Left lobe of liver (tissue), 2 donors: ENCODE measurements at places on chromosomes 16 and 17. TPM values are rescaled to one million over a fixed set of nuclear protein-coding genes. Genes with fewer than 3 reads are reported as not detected.

Gene HSD17B1
- 1.3 TPM for total RNA-seq

DNA sequence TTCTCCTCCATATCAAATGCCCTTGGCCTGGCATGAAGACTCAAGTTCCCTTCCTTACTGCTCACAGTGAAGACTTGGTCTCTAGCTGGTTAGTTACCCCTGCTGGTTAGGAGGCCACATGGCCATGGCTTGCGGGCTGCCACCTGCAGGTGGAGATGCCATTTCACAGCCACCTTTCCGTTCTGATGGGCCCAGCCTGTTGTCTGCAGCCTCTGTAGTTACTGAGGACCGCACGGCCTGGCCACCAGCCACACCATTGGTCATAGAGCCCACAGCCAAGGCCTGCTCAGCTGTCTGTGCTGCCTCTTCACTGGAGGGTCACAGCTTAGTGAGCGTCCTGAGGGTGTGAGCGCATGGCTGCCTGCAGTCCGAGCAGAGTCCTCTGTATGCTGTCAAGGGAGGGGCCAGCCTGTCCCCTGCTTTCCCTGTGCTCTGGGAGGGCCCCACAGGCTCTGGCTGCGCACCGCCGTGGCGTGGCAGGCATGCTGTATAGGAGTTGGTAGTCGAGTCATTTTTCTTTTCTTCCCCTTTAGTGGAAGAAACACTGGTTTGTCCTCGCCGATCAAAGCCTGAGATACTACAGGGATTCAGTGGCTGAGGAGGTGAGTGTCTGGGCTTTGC is 59.2 kb downstream of the PLD6 start:
- DNase-seq: no peak

DNA sequence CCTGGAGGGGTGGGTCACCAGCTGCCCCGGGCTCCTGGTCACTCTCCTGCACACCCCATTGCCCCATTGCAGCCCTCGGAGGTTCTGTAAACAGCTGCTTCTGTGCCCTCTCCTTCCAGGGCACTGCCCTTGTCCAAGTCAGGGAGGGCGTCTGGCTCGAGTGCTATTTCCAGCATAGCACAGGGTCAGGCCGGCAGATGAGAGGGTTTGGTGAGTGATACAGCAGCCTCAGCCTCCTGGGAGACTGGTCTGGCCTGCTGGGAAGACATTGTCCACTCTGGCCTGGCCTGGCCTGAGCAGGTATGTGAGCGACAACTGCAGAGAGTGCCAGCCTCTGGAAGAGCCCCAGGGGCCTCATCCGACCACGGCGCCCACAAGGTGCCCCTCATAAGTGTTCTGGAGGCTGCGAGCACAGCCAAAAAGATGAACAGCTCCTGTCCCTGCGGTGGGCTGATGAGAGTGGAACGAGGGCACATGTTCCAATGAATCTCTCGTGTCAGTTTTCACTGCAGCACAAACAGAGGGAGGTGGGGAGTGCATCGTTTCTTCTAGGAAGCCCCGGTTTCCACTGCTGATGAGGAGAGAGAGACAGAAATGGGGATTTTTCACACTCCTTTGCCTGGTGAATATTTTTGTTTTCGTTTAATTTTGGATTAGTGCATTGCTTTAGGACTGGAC is 105.8 kb upstream of the SDK2 start:
- DNase-seq: no peak

DNA sequence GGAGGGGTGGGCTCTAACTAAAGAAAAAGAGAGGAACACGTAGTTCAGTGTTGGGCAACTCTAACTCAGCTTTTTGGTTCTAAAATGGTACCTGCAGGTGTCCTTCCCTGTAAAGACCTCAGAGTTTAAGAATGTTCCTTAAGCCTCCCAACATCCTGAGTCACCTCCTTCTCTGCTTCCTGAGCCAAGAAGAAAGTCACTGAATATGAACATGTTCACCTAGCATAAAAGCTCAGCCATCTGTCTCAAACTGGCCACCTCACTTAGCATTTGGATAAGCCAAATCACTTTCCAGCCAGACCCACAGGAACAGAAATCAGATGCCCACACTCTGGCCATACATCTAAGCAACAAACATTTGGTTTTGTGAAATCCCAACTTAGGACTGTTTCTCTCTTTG is 3.7 kb downstream of the TMEM98 start:
- no peak for DNase-seq

GRCh38 chr16:22886927-22887326 is 73.0 kb downstream of the HS3ST2 start:
- no peak for DNase-seq

- no peak for DNase-seq
Measured at GRCh38 chr17:61217878-61218437, 181.7 kb upstream of the TBX2 start.

DNA sequence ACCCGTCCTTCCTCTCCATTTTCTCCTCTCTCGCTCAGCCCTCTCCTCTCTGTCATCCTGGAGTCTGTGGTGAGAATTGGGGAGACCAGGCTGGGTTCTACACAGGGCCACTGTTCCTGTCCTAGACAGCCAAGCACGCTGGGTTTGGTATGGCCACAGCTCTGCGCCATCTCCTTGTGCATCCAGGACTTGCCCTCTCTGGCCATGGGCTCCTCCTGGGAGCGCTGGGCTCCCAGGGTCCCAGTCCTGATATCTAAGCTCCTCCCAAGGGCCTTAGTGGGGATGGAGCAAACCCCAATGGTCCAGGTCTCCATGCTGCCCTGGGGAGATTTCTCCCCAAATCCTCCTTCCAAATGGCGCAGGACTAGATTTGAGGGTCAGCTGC is 27.2 kb upstream of the ITGA3 start:
- DNase-seq: no peak

DNA sequence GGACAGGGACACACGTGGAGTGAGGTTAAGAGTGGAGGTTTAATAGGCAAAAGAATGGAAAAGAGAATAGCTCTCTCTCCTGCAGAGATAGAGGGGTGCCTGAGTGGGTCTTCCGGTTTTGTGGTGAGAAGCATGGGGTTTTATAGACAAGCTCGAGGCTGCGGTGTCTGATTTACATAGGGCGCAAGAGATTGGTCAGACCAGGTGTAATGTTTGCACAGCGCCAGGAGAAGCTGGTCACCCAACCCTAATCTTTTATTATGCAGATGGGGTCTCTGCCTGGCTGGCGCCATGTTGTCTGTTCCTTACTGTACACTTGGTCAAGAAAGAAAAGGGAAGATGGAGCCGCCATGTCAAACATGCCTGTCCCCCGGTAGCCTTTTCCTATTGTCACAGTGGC is 44.5 kb upstream of the MLYCD start:
- no peak for DNase-seq

- DNase-seq: no peak
Measured at GRCh38 chr17:691423-691822, 23.2 kb downstream of the VPS53 start.

DNA sequence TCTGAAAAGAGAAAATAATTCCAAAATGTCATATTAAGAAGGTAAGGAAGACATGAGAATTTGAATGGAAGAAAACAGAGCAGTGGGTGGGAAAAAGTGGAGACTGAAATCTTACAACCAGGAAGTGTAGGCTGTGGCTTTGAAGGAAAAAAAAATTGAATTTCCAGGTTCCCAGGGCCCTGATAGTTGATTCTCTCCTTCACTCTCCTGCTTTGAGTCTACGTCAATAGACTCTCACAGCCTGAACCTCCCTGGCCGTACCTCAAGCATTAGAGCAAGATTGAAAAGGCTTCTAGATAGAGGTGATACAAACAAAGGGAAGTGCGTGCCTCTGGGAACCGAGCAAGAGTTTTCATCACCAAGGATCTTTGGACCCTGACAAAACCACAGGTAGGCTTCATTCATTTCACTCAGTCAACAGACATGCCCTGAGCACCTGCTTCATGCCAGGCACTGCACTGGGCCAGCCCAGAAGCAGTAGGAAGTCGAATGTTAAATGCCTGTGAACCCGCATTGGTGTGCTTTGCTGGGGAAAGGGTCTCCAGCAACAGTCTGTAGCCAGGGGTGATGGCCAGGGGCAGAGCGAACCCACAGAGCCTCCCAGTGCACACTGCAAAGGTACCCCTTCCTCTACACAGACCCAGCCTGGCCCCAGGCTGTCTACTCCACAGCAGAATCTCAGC is 163.9 kb downstream of the SLC39A11 start:
- DNase-seq: peak; percentile 63

DNA sequence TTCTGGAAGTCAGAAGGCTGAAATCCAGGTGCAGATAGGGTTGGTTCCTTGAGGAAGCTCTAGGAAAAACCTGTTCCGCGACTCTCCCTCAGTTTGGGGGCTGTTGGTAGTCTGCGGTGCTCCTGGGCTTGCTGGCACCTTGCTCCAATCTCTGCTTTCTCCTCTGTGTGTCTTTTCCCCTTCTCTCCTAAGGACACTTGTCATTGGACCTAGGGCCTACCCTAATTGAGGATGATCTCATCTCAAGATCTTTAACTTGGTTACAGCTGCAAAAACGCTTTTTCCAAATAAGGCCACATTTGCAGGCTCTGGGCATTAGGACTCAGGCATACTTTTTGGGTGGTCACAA is 12.9 kb upstream of the CACNG4 start:
- DNase-seq: no peak

- no peak for DNase-seq
Measured at GRCh38 chr17:2084766-2085647, 30.1 kb downstream of the HIC1 start.

DNA sequence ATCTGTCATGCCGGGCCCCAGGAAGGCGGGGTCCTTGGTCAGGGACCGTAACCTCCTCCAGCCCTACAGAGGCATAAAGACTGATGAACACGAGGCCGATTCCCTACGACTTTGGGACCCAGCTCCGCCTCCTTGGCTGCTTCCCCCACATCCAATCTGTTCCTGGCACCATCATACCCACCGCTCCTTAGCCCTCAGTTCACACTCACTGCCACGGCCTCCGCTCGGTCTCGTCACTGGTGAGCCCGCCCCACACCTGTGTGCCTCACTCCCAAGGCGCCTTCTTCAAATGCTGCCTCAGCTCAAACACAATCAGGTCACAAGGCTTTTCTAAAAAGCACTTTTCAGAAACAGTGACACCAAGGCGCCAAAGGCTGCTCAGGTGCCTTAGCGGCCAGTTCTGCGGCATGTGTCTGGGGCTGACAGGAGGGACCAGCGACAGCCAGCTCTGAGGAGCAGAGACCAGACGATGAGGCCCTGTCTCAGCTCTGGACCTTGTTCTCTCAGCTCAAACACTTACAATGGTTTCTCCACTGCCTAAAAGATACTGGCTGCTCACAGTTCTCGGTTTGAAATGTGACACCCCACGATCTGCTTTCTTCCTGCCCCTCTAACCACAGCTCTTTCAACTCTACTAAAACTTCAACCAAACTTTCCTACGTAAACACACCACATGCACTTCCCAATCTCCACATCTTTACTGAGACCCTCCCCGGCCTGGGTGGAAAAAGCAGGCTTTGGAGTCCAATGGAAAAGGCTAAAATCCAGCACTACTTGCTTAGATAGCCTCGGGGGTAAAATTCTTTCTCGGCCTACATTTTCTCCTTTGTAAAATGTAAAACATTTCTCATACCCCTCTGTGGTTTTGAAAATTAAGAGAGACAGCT is 33.2 kb downstream of the CYB5D2 start:
- DNase-seq: no peak

DNA sequence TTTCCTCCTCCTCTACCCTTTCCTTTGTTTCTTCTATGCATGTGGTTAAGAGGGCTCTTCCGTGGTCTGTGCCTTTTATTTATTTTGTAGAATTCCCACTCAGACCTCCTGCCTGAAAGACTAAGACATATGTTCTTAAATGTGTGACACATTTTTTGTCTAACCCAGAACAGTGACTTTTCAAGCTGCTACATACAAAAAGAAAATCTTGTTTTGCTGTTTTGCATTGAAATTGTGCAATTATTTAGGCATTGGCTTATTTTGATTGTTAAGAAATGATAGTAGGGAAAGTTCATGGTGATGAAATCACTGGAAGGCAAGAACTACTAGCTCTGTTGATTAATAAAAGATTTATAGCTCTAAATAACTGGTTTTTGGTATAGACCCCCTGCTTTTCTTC is 76.8 kb downstream of the TUBD1 start:
- no peak for DNase-seq

DNA sequence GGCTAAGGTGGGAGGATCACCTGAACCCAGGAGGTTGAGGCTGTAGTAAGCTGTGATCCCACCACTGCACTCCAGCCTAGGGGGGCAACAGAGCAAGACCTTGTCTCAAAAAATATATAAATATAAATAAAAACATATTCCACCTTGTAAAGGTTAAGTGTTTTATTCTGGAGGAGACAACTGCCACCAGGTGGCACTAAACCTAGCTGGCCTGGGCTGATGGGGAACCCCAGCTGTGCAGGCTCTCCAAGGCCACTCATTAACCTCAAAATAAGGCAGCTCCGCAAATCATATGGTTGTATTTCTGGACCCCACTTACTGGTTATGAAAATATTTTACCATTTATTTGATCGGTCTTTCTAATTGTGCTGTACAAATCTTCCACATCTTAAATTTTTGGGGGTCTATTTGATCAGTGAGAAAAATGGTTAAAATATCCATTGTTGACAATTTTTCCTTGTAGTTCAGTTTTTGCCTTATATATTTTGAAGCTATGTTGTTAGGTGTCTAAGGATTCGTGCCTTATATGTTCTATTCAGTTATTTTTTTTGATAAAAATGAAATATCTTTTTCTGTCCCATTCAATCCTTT is 8.5 kb upstream of the ICAM2 start:
- no peak for DNase-seq

GRCh38 chr16:68417711-68418301 is 30.5 kb downstream of the SMPD3 start:
- peak; percentile 58 for DNase-seq

GRCh38 chr16:49513040-49513439 is 139.4 kb downstream of the C16orf78 start:
- no peak for DNase-seq

DNA sequence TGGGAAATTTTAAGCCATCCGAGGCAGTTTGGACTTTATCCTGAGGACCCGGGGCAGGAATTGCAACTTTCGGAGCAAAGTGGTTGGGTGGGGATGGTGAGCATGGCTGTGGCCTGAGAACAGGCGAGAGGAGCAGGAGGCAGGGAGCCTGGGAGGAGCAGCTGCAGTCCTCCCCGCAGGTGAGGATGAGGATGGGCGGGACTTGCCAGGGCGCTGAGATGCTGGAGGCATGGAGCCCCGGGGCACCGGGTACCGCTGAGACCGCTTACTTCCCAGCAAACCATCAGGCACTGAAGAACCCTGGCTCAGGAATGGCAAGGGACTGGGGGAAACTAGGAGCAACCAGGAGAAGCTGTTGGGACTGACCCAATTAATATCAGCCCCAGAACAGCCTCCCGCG is 210.8 kb downstream of the GSG1L start:
- no peak for DNase-seq

DNA sequence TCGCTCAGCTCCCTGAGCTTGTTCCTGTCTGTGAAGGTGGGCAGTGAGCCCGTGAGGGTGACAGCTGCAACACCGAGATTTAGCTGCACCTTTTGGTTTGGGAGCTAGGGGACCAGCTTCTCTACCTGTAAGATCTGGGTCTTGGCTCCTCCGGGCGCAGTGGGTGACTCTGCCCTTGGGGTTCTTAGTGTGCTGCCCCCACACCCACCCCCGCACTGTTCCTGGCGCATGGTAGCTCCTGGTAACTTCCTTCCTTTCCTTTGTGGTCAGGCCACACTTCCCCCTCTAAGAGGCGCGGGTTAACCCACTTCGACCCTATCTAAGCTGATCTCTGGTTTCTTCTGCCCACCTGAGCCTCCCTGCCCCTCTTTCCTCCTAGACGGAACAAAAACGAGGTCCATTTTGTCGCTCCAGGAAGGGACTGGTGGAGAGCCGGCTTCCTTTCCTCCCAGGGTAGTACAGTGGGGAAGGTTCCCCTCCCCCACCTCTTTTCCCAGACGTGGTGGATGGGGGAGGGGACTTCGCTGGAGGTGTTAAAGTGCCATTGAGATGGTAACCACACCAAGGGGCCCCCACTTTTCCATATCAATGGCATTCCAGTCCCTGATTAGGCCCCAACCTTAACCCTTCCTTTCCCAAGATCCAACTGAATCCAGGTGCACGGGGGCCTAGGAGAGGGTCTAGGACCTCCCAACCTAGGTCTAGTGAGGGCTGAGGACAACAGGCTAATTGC is 4.6 kb upstream of the CLDN9 start:
- no peak for DNase-seq
